ENCODE measurements at places on chromosomes 11 and 22. TPM values are rescaled to one million over a fixed set of nuclear protein-coding genes. Genes with fewer than 3 reads are reported as not detected.

Gene MS4A15
- not detected for total RNA-seq

Gene AIP
- 34.1 TPM for total RNA-seq

Gene MYOD1
- 64.6 TPM for total RNA-seq

Gene HEPN1
- not detected for total RNA-seq

Gene MEI1
- not detected for total RNA-seq

Gene TEX12
- total RNA-seq: not detected

Gene UBQLN3
- total RNA-seq: not detected

Gene FOSL1
- total RNA-seq: 12.5 TPM

Gene RAB3IL1
- total RNA-seq: 4.9 TPM

Gene OSM
- total RNA-seq: 0.39 TPM

Gene POU2AF1
- 0.21 TPM for total RNA-seq

Gene UCP2
- 57.7 TPM for total RNA-seq

Gene RAB30
- 35.0 TPM for total RNA-seq

Gene SLC25A17
- 6.2 TPM for total RNA-seq

Gene THY1
- 1.6 TPM for total RNA-seq

Gene ST14
- total RNA-seq: 0.59 TPM

Gene MRGPRX4
- total RNA-seq: not detected

Gene MRPL16
- 37.8 TPM for total RNA-seq

Gene CAVIN3
- 25.5 TPM for total RNA-seq

Gene BTBD18
- total RNA-seq: not detected

Gene MS4A12
- not detected for total RNA-seq

Gene MPPED1
- total RNA-seq: not detected

Gene CDC42EP1
- 11.6 TPM for total RNA-seq

Gene B3GAT1
- total RNA-seq: 0.13 TPM

Gene C11orf21
- total RNA-seq: 0.21 TPM

Gene ENTHD1
- not detected for total RNA-seq

Gene ADM2
- total RNA-seq: not detected

Gene OR52N5
- not detected for total RNA-seq
